Stimulated activated memory B cell treated with anti-CD40 and anti-IgM and Interleukin-4, amounts not matched to agents 10 μg/mL and 1 μg/mL and 100 μg/mL, for 72 hours (primary cell): ENCODE measurements at places on chromosomes 1 and 21.

DNA sequence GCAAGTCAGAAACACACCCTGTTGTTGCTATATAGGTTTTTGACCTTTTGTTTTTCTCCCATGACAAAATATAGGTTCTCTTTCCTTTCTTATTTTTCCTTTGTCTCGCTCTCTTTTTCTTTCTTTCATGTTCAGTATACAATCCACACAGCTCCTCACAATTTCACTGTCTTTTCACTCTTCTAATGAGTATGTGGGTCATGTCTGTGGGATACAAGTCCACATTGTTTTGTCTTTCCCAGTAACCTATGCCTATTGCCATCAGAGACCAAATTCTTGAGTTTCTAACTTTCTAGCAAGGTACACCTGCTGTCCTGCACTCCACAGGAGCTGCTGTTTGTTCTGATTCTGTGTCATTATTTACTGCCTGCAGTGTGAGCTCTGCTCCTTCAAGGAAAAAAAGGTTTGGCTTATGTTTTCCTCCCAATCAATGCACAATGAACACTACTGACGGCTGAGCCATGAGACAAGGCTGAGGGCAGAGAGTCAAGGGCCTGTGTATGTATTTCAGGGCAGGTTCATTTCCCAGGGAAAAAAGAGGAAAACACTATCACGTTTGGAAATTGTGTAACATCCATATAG, 453.8 kb downstream of the NEGR1 start:
- no peak for ATAC-seq

GRCh38 chr1:243336163-243336562, 80.3 kb downstream of the SDCCAG8 start:
- no peak for ATAC-seq

GRCh38 chr21:38691631-38692030, 114.1 kb upstream of the ETS2 start:
- ATAC-seq = no peak

- no peak for ATAC-seq
Observed at GRCh38 chr21:37128076-37128475, 55.0 kb downstream of the TTC3 start.

DNA sequence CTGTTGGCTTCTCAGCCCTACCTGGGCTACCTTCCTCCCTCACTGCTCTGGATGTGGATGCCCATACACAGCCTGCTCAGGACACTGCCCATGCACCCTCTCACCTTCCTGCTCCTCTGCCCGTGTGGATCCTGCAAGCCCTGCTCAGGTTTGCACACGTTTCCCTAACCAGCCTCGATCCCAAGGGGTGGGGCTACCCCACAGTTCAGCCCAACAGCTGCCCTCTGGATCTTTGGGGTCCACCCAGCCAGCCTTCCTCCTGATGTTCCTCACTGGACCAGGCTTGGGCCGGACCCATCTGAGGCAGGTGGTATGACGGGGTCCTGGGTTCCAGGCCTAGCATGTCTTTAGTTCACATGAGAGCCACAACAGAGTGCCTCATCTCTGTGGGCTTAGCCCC, 4.7 kb downstream of the TMEM54 start:
- no peak for ATAC-seq

DNA sequence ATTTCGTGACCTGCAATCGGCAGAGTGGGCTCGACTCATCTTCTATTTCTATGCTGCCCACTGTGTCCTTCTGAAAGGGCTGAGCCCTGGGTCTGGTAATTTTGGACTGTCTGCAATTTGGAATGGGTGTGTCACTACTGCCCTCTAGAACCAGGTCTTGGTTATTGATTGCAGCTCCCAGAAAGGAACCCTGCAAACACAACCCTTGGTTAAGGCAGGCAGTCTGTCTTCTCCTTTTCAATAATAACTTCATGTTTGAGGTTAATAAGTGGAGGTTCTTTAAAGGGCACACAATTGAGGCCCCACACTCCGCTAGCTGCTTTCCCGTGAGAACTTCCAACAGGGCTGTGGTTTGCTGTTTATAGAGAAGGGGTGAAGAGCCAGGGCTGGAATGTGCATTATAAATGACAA, 79.9 kb upstream of the LYST start:
- peak; percentile 87 for ATAC-seq

- ATAC-seq = no peak
Observed at GRCh38 chr21:45876381-45877170, 105.0 kb upstream of the COL6A1 start.

DNA sequence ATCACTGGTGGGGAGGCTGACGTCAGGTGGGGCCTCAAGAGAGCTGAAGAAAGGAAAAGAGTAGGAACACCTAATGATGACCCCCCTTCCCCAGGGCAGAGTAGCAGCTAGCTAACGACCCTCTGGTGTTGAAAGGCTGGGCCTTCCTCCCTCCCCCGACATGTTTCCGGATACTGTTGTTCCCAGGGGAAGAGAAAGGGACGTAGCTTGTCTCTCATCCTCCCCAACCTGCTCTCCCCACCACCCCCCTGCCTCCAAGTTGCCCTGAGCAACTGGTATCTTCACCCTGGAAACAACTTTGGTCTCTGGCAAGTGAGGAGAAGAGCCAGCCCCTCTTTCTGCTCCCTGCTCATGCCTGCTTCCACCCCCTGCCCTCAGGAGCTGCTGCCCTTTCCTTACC, 2.4 kb downstream of the SEMA6C start:
- no peak for ATAC-seq

- ATAC-seq = no peak
Observed at GRCh38 chr1:86317926-86318325, 78.2 kb downstream of the ODF2L start.

GRCh38 chr1:207519505-207520399, 23.8 kb downstream of the CR1 start:
- no peak for ATAC-seq
